MV-4-11 (cell line): ENCODE measurements at places on chromosomes 12 and 14.
A peak's percentile ranks its signal among the peaks of the same experiment; 100 is the strongest.

DNA sequence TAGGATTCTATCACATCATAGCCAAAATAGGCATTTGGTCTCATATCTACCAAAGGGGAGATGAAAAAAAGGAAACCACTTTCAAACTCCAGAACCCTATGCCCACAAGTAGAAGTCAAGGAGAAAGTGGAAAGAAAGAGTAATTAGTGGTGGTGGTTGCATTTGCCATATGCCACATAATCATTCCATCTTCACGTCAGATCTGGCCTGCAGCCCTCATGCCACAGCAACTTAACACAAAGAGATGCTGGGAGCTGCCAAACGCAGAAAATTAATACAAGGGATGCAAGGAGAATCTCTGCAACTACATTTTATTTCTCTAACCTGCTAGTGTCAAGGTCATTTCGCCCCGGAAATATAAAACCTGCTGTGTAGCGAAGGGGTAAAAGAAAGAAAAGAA is 148.6 kb upstream of the FOXN3 start:
- no peak for DNase-seq

GRCh38 chr12:50611021-50611744 is 106.4 kb downstream of the DIP2B start:
- DNase-seq: peak; percentile 26

- DNase-seq: no peak
Measured at GRCh38 chr12:90235642-90236041, 527.0 kb upstream of the ATP2B1 start.

DNA sequence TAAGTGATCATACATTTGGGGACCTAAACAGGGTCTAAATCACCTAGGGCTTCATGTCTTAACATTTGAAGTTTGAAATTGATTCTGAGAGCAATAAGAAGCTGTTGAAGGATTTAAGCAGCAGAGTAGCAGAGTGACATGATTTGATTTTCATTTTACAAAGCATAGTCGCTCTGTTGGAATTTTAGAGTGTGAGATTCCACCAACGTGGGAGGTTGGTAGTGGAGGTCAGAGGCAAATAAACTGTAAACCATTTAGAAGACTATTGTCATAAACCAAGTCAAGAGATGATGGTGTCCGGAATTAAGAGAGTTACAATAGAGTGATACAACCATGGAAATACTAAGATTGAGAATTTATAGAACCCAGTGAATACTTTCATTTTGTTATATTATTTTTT is 52.7 kb upstream of the ZDHHC17 start:
- no peak for DNase-seq

DNA sequence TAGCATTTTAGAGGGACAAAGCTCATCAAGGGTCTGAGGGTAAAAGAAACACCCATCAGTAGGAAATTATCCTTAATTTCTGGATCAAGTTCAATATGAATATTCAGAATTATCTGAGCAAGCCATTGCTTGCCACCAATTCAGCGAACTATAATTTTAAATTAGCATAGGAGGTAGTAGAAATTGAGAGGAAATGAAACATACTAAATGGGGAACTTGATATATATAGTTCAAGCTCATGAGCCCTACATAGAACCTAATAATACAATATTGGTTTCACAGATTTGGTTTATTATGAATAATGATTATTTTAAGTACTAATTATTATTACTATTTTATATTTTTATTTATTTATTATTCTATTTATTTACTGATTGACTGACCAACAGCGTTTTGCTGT is 42.1 kb upstream of the GXYLT1 start:
- DNase-seq: peak; percentile 56

- no peak for DNase-seq
Measured at GRCh38 chr12:2363836-2364609, 311.2 kb downstream of the CACNA1C start.

- DNase-seq: no peak
Measured at GRCh38 chr14:99524091-99524661, 43.0 kb downstream of the CCNK start.

GRCh38 chr12:7645395-7646177 is 20.1 kb downstream of the APOBEC1 start:
- peak; percentile 44 for DNase-seq
